ENCODE measurements at places on chromosomes 4 and X. TPM values are rescaled to one million over a fixed set of nuclear protein-coding genes. Genes with fewer than 3 reads are reported as not detected.

The PRRG3 gene
- not detected for total RNA-seq

The SLC16A2 gene
- total RNA-seq: 6.3 TPM

The PLA2G12A gene
- 34.5 TPM for total RNA-seq

The FOXR2 gene
- total RNA-seq: not detected

The CFP gene
- total RNA-seq: 0.21 TPM

The IGFBP7 gene
- 220 TPM for total RNA-seq

The JADE3 gene
- 6.1 TPM for total RNA-seq

The CT55 gene
- total RNA-seq: not detected

The MID2 gene
- total RNA-seq: 10.8 TPM

The TLR3 gene
- 2.4 TPM for total RNA-seq

The LRP2BP gene
- 0.19 TPM for total RNA-seq

The CXCR3 gene
- total RNA-seq: not detected

The TCEAL9 gene
- total RNA-seq: 99.5 TPM

The GASK1B gene
- 3.2 TPM for total RNA-seq

The APELA gene
- not detected for total RNA-seq

The RTL3 gene
- not detected for total RNA-seq

The NLGN3 gene
- 0.07 TPM for total RNA-seq

The ENPP6 gene
- total RNA-seq: not detected

The SATL1 gene
- not detected for total RNA-seq

The PASD1 gene
- total RNA-seq: not detected

The OPN1MW2 gene
- not detected for total RNA-seq

The EXOSC9 gene
- 33.2 TPM for total RNA-seq

The NPNT gene
- total RNA-seq: 7.1 TPM

The KLHL4 gene
- 1.4 TPM for total RNA-seq

The VSIG4 gene
- not detected for total RNA-seq

The NHSL2 gene
- total RNA-seq: 0.07 TPM

The HEPH gene
- total RNA-seq: 0.28 TPM

The TKTL2 gene
- not detected for total RNA-seq

The SPACA5 gene
- not detected for total RNA-seq

The ALB gene
- not detected for total RNA-seq

The FAM53A gene
- total RNA-seq: 0.42 TPM

The NEIL3 gene
- total RNA-seq: 4.3 TPM

The DMP1 gene
- total RNA-seq: not detected

The XG gene
- total RNA-seq: 5.1 TPM

The TCEAL7 gene
- total RNA-seq: 3.6 TPM

The AKAP14 gene
- not detected for total RNA-seq

The VCX3A gene
- total RNA-seq: not detected

The PRSS12 gene
- 19.0 TPM for total RNA-seq

The TMSB15C gene
- total RNA-seq: 1.1 TPM

The TRMT44 gene
- 12.0 TPM for total RNA-seq

The UGT2B11 gene
- total RNA-seq: not detected

The NEUROG2 gene
- not detected for total RNA-seq

The CBLL2 gene
- total RNA-seq: not detected

The NDP gene
- total RNA-seq: not detected

The PTTG2 gene
- not detected for total RNA-seq

The FRMD7 gene
- total RNA-seq: not detected

The MTMR8 gene
- 0.49 TPM for total RNA-seq

The MAGEB6 gene
- total RNA-seq: not detected

All from airway epithelial cell (primary cell).